ENCODE measurements at places on chromosomes 1 and 21.
A peak's percentile ranks its signal among the peaks of the same experiment; 100 is the strongest.

DNA sequence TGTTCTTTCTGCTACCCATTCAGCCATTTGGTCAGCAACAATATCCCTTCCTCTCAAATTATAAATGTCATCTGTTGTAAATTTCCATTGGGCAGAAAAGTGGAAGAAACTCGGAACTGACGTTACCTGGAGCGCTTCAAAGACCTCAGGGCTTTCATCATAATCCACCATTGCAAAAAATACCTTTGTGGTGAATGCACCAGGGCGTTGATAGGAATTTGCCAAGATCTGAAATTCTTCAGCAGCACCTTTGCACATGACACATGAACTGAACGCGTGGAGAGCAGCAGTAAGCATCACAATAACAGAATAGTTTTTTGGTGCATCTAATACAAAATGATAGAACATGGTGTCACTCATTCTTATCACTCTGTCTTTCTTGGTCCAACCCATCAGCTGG is 3.1 kb upstream of the TEKT2 start:
- DNase-seq = no peak

GRCh38 chr1:97770376-97770775 is 150.5 kb downstream of the DPYD start:
- DNase-seq = no peak

- DNase-seq = peak; percentile 40
Observed at GRCh38 chr1:108082738-108083562, 117.2 kb downstream of the SLC25A24 start.

DNA sequence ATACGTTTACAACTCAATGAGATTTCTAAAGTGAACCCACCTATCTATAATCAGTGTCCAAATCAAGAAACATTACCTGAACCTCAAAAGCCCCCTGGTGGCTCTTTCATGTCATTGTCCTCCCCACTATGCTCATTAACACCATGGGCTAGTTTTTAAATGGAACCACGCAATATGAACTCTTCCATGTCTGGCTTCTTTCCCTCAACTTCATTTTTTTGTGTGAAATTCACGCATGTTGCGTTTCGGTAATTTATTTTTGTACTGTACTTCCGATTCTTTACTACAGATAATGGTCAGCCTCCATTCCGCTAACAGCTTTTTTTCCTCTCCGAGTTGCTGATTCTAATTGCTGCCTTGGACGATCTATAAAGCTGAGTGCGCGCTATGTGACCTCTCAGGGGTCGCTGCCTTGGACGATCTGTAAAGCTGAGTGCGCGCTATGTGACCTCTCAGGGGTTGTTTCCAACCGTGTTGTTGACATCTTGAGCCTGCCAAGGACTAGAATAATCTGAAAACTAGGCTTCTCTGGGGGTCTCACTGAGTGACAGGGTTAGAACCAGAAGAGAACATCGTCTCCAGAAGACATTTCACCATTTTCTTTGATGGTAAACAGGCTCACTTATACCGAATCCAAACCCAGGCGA is 1.1 kb upstream of the CACYBP start:
- peak; percentile 76 for DNase-seq

DNA sequence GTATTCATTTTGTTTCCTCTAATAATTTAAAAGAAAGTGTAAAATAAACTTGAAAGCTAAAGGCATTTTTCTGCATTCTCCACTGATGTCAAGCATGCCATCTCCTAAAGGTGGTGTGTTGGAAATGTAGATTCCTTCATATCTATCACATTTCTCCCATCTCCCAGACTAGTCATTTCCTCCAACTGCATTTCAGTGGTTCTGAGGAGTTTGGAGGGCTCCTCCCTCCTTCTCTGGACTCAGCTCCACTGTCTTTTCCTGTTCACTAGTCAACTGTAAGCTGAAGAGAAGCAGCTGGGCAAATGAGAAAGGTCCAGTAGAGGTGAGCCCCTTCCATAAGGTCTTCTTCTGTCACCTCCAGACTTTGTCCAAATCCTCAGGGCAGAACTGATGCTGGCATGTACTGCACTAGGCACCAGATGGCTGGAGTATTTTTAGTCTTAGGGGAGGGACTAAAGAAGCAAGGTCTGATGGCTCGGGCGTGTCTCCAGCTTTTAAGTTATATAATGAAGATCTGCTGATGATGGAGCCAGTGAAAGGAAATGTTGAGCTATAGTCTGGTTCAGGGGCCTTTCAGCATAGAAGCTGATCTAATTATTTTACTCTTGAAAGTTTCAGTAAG is 186.1 kb downstream of the NTNG1 start:
- no peak for DNase-seq

GRCh38 chr1:224458996-224459395 is 24.4 kb upstream of the WDR26 start:
- peak; percentile 73 for DNase-seq

DNA sequence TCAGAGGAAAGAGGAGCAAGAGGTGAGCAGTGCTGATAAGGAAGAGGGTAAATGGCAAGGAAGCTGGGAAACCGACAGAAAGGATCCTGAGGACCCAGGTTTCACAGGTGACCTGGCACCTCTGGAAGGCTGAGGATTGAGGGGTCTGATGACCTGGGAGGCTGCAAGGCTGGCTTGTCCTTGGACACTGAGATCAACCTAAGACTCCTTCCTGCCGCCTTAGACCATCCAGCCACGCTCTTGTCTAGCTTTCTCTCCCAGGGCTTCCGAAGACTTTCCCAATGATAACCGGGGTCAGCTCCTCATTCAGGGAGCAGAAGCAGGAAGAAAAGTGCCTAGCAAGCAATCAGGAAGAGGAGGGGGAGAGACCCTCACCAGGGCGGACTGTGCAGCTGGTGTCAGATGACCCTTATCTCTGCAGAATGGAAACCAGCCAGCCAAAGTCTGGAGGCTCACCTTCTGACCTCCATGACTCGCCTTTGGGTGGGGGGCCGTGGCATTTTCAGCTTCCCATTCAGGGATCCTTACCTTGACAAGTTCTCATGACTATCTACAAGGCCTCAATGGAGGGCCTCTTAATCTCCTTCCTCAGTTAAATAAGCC is 77.7 kb downstream of the CAPZB start:
- DNase-seq = no peak

GRCh38 chr1:178821134-178821866 is 49.6 kb downstream of the ANGPTL1 start:
- no peak for DNase-seq

DNA sequence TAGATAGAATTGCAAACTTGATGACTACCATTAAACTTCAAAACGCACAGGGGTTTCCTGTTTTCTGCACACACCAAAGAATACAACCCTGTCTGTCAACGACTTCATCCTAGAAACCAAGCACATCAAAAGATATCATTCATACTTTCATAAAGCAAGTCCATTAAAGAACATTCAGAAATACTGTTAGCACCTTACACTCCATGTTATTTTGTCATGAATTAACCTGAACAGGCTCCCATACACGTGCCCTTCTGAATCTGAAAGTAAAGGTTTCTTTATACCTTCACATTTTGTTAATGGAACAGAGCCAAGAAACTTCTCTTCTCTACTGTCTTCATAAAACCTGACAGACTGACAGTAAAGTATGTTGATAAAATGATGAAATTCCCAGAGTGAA is 46.1 kb downstream of the PUM1 start:
- DNase-seq = no peak

- DNase-seq = no peak
Observed at GRCh38 chr1:225908773-225909172, 15.3 kb downstream of the PYCR2 start.

DNA sequence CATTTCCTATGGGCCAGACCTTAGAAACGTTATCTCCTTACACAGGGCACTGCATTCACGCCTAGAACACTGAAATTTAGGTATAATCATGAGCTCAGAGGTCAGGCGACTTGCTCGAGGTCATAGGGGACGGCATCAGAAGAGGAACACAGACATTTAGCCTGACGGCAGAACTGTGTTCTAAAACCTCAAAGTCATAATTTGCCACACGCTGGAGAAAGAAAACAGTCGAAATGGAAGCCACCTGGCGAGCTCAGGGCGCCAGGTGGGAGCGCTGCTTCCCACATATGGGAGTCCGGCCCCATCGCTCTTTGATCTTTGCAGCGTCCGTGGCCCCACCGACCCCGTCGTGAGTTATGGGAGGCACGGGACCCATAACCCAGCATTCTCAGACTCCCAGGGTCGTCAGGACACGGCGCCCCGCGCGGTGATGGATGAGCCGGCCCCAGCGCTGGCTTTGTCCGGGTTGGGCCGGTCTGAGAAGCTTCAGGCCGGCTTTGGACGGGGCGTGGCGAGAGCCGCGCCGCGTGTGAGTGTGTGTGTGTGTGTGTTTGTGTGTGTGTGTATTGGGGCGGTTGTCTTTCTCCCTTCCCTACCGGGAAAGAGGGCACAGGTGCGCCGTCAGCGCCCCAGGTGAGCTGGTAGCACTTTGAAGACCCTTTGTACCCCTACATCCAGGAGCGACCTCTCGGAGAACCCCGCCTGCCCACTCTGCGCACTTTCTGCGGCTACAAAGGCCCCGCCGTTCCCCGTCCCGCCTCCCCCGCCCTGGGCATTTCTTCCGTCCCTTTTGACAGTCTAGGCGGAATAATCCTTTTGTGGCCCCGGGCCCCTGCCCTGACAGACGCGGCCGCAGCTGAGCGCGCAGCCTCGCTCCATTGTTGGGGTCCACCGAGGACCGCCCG is 861 bp upstream of the DRAXIN start:
- DNase-seq = peak; percentile 31

DNA sequence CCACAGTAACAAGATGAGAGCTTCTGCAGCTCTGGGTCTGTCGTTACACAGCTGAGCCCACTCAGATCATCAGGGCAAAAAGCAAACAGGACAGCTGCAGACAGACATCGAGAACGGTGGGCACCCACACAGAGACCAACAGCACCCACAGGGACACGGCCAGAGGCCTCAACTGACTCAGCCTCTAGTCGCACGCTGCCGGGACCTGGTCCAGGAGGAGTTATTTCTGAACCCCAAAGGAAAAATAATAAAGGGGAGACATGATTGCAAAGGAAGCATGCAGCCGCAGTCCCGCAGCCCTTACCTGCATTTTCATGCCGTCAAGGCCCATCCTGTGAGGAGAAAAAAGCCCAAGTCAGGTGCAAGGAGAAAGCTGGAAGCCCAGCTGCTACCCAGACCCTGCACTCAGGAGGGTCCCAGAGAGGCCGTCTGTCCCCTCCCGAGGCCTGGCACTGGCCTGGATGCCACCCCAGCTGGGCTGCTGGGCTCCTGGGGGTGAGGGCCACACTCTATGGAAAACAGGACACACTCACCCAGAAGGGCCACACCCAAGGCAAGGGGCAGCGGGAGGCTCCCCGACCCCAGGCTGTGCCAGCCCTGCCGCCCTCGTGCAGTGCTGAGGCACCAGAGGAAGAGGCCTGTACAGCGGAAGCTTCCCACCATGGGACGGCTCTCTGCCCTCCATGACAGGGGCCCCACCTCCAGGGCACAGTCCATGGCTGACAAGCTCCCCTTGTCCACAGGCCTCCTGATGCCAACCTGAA is 15.7 kb downstream of the LSS start:
- no peak for DNase-seq

- peak; percentile 69 for DNase-seq
Observed at GRCh38 chr1:99481391-99481996, 164.4 kb upstream of the PALMD start.

GRCh38 chr1:87572891-87573290 is 244.2 kb downstream of the LMO4 start:
- DNase-seq = no peak

- no peak for DNase-seq
Observed at GRCh38 chr1:171345536-171345935, 31.6 kb downstream of the FMO4 start.

DNA sequence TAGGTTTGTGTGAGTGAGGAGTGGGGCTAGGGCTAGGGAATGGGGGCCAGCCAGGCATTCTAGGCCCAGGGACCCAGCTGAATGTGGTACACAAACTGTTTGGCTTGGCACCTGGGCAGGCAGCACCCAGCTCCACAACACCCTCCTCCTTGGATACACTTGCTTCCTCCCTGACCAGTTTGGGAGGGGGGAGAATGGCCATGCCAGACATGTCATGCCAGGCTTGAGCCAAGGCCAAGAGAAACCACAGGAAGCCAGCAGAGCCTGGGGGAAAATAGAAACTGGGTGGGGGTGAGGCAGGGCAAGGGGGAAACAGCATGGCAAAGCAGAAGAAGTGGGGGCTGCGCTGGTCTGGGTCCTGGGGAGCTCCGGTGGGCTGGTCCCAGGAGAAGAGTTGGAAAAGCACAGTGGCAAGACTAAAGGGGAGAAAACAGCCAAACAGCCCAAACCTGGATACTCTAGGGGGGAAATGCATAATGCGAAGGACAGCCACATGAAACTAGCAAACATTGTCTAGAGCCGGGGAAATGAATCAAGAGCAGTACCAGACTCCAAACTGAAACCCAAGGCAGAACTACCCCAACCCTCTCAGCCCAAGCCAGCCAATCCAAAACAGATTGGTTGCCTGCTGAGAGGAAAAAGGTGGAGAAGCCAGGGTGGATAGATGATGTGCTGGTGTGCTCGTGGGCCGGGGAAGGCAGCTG is 47.9 kb downstream of the LGR6 start:
- DNase-seq = no peak

DNA sequence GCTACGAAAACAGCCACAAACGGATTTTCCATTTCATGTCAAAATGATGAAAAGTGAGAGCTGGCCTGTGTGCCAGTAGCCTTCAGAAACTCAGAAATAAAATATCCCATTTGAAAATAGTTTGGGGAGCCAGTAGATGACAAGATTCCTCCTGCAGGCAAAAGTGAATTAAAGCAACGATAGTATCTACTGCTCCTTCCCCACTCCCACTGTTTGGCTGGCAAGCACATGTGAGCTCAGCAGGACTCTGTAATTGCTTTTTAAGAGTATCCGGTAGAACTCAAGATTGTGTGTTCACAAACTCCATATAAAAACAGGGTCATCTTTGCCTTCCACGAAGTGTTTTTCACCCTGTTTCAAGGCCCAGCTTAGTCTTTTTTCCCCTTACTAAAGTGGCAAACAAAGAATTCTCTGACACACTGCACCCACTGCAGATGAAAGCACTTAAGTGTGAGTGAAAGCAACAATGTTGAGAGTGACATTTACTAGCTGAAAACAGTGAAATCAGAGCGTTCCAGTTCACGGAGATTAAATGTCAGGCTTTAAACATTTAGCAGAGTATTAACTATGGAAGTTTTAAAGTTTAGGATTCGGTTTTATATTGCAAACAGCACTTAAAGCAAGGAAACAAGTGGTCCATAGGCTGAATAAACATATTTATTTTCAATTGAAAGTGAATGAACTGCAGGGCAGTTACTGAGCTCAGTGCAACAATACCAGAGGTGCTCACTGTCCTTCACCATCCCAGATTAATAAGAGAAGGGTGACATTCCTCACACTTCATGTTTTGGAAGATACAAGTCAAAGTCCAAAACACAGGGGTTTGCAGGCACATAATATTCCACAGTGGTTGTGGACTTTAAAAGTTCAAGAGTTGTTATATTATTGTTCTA is 70.0 kb downstream of the ALG14 start:
- DNase-seq = no peak

All from suppressor macrophage (primary cell).